Astrocyte of the hippocampus (primary cell): ENCODE measurements at places on chromosomes 5 and 9.
A peak's percentile ranks its signal among the peaks of the same experiment; 100 is the strongest.

- DNase-seq = no peak
These were observed 978 bp upstream of the BRD3OS start for GRCh38 chr9:134024214-134024792.

- DNase-seq = peak; percentile 65
These were observed 2.0 kb upstream of the PHPT1 start for GRCh38 chr9:136847088-136847825.

DNA sequence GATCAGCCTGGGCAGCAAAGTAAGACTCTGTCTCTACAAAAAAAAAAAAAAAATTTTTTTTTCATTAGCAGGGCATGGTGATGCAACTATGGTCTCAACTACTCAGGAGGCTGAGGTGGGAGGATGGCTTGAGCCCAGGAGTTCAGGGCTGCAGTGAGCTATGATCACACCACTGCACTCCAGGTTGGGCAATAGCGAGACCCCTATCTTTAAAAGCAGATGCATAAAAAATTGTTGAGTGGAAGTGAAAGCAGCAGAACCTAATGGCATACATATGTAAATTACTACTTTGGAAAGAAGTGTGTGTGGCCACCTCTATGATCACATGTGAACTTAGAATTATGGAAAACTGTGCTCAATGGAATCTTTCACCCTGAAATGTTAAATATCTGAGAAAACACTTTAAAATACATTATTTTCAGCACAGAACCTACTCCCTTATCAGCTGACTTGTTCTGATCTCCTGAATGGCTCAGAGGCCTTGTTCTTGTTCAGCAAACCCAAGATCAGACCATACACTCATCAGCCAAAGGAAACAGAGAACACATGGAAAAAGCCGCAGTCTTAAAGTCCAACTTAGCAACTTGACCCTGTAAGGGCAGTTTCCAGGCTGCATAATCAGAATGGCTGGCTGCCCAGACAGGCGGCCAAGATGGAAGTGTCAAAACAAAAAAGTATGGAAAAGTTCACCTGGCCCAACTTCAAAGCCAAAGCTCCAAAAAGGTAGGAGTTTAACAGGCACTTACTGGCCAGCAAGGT is 56.5 kb downstream of the SIL1 start:
- peak; percentile 90 for DNase-seq

GRCh38 chr5:73558950-73559349 is 6.5 kb downstream of the ANKRA2 start:
- no peak for DNase-seq
